ENCODE measurements at places on chromosomes 7 and 10.

DNA sequence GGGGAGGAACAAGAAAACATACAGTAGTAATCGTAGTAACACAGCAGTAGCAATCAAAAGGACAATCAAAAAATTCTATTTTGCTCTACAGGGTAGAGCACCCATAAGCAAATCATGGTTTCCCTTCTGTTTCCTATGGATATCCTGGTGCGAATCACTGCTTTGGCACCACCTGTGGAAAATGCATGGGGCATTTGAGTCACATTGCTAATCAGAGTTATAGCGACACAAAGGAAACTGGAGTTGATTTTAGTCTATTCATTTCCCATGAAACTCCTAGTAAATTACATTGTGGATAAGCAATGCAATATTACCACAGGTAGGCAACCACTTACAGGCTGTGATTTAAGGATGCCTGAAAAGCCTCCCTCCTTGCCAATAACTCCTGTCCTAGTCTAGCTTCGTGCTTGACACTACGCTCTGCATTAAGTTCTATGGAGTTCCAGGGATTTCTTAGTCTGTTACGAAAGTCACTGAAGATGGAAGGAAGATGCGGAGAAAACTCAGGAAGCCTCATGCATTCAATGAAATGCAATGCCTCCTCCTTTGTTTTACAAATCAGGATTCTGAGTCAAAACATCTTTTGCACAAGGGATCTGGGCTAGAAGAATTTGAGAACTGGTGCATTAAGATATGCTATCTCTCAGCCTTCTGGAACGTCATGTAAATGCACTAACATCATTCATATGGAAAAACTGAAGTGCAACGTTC is 188.4 kb downstream of the DGKI start:
- no peak for DNase-seq

- no peak for DNase-seq
These were observed 38.1 kb downstream of the FOXK1 start for GRCh38 chr7:4720225-4720624.

DNA sequence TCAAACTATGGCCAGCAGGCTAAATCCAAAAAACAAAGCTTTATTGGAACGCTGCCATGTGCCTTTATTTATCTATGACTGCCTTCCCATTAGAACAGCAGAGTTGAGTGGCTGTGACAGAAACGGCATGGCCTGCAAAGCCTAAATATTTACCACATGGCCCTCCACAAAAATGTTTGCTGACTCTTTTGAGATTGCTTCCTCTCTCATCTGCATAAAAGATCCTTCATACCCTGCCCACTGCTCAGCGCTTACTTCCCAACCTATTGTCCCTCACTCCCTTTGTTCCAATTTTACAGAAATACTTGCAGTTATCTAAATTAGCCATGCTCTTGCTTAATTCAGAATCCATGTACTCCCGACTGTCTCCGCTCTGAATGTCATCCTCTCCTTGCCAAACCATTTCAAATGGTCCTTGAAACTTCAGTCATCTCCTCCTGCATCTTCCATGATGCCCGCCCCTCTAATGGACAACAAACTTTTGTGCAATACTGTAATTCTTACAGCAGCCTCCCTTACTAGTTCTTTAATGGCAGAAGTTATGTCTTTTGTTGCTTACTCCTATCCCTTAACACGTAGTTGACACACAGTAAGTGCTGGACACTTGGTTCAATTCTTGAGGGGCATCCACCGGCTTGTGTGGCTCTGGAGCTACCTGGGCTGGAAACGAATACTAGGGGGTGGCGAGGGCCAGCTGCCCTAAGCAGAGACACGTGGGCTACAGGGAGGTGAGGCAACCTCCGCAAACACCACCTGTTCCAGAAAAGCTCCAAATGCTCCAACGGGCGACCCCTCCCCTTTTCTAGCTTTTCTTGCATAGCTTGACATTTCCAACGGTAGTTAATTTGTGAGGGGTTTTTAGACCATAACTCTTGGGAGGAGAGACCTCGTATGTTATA is 832 bp downstream of the XRCC2 start:
- DNase-seq, result peak; percentile 9

DNA sequence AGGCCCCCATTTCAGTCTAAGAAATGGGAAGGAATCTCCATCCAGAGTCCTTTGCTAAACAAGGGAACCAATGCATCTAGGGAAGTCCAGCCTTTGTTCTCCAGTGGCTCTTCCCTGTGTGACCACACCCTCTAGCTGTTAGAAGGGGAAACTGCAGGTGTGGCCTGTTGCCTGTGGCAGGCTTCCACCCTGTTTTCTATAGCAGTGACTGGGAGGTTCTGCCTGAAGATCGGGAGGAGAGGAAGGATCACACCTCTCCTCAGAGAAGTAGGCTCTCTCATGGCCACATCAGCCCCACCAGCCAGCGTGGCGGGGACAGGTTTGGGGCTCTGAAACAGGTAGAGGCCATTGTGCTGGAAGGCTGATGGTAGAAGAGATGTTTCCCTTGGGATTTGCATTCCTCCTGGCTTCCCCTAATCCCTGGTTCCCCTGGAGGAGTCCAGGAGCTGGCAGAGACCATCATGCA is 47.7 kb upstream of the TRIM8 start:
- DNase-seq, result peak; percentile 78

DNA sequence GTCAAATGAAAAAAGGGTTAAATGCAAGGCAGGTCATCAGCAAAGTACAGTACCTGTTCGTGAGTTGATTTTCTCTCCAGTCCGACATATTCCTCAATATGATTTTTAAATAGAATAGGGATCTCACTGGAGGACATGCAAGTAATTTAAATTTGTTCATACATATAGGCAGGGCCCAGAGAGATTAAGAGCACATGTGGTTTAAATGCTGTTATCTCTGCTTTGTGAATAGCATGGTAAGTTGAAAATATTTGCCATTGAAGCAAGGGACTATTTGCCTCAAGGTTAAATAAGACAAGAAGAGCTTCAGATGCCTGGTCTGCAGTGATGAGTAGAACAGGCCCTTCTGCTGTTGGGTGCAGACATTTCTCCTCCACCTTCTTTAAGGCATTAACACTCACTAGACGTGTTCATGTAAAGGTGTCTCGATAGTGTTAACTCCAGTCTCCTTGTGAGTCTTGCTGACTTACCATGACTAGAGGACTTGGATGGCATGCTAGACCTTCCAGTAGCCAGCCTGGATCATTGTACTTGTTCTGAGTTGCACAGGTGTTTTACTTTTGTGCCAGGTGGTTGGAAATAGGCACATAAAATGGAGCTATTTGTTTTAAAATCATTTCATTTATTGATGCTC is 15.6 kb upstream of the AKR1C3 start:
- no peak for DNase-seq

DNA sequence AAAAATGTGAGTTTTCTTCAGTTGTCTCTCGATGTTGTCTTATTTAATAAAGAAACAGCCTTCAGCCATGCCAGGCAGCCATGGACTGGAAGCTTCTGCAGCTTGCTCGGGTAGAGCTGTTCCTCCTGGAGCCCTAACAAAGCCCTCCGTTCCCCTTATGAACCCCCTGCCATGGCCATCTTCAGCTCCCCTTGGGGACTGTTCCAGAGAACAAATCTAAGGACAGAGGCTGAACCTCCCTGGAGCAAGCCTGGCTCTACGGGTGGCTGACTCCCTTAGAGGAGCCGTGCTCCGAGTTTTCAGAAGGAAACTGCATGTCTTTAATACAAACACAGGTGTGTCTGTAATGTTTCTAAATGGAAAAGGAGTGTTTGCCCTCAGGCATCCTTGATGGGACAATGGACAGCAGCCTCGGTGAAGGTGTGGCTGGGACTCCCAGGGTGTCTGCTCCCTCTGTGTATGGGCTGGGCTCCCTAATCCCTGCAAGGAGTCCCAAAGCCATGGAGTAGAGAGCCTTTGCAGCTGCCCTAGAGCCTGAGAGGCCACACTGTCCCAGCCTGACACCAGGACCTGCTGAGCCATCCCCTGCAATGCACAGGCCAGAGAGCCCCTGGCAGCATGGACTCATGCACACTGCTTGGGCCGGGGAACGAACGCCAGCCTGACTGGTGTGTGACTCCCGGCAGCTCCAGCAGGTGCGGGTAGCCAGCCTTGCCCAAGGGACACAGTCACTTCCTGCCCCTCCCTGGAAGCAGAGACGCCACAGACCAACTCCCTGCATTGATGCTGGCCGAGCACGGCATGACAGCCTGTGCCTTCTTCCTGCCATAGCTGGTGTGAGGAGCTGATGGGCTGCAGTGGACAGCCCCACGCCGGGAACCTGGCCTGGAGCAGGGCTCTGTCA is 381.8 kb downstream of the TCERG1L start:
- DNase-seq, result no peak

- no peak for DNase-seq
These were observed 59.9 kb downstream of the SLC29A4 start for GRCh38 chr7:5342631-5343030.

- peak; percentile 11 for DNase-seq
These were observed 36.3 kb downstream of the DRGX start for GRCh38 chr10:49359349-49360270.

- no peak for DNase-seq
These were observed 23.1 kb downstream of the CNPY1 start for GRCh38 chr7:155523168-155523675.

GRCh38 chr7:5754981-5755599 is 26.4 kb downstream of the RNF216 start:
- DNase-seq, result no peak

- no peak for DNase-seq
These were observed 1277.1 kb upstream of the AUTS2 start for GRCh38 chr7:68321076-68321639.

- no peak for DNase-seq
These were observed 235.4 kb downstream of the ZNF716 start for GRCh38 chr7:57685418-57685817.

- peak; percentile 16 for DNase-seq
These were observed 52.0 kb downstream of the KLRG2 start for GRCh38 chr7:139431459-139431858.

- no peak for DNase-seq
These were observed 135.9 kb downstream of the ZNF92 start for GRCh38 chr7:65509368-65510186.

DNA sequence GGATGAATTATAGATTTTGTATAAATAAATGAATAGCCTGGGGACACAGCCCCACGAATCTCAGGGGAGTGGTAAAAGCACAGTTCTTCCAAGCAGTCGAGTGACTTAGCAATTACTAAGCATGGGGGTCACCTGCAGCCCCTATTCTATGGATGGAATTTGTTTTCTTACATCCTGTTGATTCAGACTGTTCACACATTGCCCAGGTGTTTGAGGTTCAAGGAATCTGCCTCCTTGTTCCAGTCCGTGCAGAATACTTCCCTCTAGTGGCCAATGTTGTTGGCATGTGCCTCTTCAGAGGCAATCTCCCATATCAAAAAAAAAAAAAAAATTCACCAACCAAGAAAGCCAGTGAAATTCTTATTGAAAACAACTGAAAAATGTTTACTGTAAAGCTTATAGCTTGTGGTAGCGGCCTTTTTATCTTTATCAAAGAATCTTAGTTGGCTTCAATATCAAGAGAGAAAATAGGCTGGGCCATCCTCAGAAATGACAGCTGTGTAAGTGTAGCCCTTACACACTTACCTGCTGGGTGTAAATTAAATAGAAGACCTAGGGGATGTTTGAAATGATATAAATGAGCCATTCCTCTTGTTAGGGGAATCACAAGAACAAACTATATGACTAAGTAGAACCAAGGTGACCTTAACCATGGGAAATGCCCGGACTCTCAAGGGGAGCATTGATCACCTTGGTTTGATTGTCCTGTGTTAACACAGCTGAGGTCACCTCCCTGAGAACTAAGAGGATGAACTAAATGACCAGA is 7.8 kb downstream of the LIPM start:
- DNase-seq, result peak; percentile 85

GRCh38 chr10:61024151-61024855 is 80.3 kb upstream of the RHOBTB1 start:
- DNase-seq, result no peak

DNA sequence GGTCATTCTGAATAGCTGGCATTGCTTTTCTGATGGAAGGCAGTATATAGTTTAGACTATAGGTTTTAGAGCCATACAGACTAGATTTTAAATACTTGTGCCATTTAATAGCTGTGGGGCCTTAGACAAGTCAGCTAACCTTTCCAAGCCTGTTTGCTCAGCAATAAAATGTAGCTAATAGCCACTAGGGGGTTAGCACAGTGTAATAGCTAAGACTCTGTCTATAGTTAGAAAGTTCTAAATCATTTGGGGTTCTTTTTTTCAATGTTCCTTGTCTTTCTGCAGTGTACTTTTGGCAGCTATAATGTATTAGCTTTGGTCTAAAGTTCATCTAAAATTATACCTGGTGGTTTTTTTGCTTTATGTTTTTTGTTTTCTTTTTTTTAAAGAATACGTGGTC is 7.5 kb upstream of the KIFBP start:
- DNase-seq, result no peak

DNA sequence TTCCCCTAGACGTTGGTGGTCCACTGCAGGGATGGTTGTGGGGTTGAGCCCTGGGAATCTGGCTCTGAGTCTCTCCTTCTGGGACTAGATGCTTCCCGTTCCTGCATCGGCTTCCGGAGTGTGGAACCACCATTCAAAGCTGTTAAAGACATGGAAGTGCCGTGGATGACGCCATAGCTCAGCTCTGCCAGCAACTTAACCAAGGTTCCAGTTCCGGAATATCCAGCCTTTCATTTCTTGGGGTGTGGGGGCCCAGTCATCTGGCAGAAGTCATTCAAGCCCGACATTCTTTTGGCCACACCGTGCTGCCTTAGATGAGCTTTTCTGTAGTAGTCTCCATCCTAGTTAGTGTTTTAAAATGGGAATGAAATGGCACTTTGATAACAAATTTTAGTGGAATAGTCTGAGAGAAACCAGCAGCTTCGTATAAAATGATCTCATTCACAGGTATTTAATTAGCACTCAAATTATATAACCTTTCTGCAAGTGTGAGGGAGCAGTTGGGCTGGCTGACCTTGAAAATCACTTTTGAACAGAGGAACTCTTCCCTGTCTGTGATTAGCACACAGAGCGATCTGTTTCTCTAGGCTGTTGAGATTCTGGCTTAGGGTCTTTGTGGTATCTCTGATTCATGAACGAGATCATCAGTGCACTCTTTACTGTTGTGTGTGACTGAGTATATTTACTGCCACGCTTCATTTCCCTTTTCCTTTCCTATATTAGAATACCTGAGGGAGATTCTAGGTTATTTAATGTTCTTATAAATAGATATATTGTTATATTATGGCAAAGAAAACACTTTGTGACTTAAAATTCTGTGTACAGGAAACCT is 19.9 kb downstream of the LMTK2 start:
- DNase-seq, result no peak

DNA sequence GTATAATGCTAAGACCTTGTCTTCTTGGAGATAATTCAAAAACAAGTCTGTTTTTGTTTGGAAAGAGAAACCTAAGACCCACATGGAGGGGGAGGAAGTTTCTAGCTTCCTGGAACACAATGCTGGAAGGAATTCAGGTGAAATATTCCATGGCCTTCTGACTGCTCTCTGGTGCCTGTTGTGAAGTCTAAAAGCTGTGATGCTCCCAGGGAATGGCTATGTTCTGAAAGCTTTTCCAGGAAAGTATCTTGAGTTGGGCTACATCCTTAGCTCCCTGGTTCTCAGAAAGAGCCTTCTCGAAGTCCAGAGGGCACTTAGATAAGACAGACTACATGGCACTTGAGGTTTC is 12.5 kb upstream of the PFKP start:
- peak; percentile 33 for DNase-seq

- no peak for DNase-seq
These were observed 3.2 kb downstream of the GJD4 start for GRCh38 chr10:35608328-35608672.
